ENCODE measurements at places on chromosomes 6 and 20. TPM values are rescaled to one million over a fixed set of nuclear protein-coding genes. Genes with fewer than 3 reads are reported as not detected.

- H3K4me3 ChIP-seq = no peak overlapping the region
- no peaks in the 10 kb centered on the region for H3K36me3 ChIP-seq
- no peak for DNase-seq
- no peak overlapping the region for H3K27ac ChIP-seq
- no peaks in the 10 kb centered on the region for H3K27me3 ChIP-seq
These were observed 591.4 kb downstream of the RNF144B start for GRCh38 chr6:18978337-18979128.

The PTK6 gene
- 0.34 TPM for total RNA-seq

The KIAA1755 gene
- not detected for total RNA-seq

The DNAAF9 gene
- total RNA-seq = 3.5 TPM

- no peak overlapping the region for H3K27ac ChIP-seq
- no peak for DNase-seq
- H3K4me1 ChIP-seq = no peaks in the 10 kb centered on the region
- no peak overlapping the region for H3K4me3 ChIP-seq
These were observed 1.2 kb downstream of the NKAIN4 start for GRCh38 chr20:63253065-63253437.

DNA sequence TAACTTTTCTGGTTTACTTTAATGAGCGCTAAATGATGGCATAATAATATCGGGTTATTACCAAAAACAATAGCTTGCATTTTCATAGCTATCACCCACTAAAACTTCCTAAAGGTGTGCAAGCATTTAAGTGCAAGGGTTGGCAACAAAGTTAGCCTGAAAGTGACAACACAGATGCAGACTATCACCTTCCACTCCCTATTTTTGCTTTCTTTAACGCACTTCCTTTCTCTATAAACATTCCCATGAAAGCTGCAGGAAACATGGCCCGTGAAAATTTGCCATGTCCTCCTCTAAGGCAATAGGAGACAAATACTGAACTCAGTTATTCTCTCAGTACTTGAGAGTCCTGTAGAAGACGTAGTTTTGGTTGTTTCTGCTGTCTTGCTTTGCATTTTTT is 2.7 kb downstream of the MYCT1 start:
- no peaks in the 10 kb centered on the region for H3K4me1 ChIP-seq
- no peak for DNase-seq
- peaks cover 12% of the 10 kb centered on the region for H3K27me3 ChIP-seq
- H3K27ac ChIP-seq = no peak overlapping the region
- H3K36me3 ChIP-seq = no peaks in the 10 kb centered on the region

DNA sequence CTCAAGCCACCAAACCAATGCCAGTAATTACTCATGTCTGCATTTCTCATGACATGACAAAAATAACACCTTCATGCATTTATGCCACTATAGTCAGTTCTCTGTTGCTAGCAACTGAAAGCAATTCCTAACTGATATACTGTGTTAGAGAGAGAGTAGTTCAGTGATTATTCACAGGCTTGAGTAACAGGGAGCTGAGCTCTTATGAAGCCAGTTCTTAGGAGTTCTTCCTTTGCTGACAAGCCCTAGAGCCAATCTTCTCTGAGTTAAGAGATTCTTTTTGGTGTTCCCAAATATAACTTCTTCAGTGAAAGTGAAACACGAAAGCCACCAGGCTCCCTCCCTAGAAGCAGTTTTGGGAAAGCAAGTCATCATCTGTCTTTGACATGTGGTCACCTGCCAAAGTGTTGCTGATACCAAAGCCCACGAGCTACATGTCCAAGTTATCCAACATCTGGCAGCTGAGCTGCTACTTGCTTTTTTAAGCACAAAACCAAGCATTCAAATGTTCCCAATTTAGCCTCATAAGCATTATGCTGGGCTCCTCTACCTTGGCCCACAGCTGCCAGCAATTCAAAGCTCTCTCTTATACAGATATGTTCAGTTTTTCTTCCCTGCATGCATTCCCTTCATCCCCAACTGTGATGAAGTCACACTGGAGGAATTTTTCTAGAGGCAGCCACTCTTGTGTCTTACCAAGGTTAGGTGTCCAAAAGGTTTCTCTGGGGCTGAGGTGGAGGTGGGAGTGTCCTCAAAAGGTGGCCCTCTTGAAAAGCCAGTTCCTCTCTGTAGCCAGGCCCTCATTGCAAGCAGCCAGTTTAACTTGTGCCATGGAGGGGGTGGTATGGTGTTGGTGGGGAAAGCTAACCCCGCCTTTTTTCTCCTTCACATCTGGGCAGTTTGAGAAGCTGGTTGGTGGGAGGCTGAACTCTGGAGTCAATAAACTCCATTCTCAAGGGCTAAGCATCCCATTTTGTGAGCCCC is 92.7 kb upstream of the ARMC2 start:
- peaks cover 2% of the 10 kb centered on the region for H3K27me3 ChIP-seq
- no peak overlapping the region for H3K4me3 ChIP-seq
- DNase-seq = no peak
